ENCODE measurements at places on chromosomes 12 and 14. TPM values are rescaled to one million over a fixed set of nuclear protein-coding genes. Genes with fewer than 3 reads are reported as not detected.

Gene GPR84
- not detected for total RNA-seq

- no peak for DNase-seq
Measured at GRCh38 chr14:30131581-30132097, 204.0 kb upstream of the PRKD1 start.

DNA sequence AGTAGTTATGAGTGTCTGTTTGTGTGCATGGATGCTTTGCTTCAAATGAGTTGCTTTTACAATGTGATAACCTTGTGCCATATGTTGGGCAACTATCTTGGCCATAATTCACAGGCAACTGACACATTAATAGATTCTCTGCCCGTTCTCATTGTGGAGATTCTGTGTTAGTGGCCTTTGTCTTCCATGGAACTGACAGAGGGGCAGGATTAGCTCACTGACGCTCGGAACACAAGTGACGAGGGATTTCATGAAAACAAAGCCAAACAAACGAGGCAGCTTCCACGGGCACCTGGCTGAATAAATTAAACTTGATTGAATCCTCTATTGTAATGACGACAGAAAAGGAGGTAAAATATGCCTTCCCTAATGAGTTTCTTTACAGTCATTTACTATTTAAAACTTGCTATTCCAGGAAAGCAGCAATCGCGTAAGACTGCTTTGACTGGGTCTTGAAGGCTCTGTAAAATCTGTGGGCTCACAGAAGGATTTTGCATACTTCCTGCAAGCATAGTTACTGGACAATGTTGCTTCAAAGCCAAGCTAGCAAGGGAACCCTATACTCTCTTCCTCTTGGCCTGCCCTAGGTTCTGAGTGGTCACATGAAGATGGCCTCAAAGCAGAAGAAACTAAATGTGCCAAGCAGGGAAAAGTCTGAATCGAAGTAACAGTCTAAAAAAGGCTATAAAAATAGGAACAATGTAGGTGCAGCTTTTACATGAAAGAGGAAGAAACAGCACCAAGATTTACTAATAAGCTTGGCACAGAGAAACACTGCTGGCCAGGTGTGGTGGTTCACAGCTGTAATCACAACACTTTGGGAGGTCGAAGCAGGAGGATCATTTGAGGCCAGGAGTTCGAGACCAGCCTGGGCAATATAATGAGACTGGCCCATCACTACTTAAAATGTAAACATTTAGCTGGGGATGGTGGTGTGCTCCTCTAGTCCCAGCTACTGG lies 28.1 kb upstream of the SINHCAF start:
- no peak for DNase-seq

Gene KRT72
- 5.6 TPM for total RNA-seq

DNA sequence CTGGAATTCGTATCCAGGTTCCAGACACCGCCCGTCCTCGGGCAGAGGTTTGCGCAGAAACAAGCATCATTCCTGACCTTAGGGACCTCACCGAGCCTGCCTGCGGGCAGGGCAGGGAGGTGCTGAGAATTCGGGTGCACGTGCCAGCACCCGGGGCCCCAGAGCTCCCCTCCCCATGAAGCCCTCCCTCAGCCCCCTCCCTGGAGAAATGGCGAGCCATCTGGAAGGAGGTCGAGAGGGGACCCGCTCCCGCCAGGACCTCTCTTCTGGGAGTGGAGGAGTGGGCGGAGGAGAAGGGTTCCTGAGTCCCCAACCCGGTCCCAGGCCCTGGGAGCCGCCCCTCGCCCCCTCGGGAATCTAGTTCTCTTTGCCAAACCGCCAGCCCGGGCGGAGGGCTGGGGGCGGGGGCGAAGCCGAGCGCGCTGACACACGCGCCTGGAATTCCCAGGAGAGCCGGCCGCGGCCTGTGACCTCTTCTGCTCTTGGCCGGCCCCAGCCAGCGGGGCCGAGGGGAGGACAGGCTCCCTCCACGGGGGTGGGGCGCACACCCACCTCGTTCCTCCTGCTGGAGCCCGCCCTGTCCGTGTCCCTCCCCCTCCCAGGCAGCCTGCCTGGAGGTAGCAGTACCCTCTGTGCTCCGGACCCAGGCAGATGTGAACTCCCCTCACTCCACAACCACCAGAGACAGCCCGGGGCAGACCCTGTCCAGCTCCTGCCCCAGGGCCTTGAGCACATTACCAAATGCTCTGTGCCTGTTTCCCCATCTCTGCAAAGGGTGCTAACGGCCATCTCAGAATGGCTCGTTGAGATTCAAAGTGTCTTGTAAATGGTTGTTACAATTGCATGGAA lies 23.0 kb upstream of the GPR132 start:
- DNase-seq: no peak

- DNase-seq: no peak
Measured at GRCh38 chr14:21436567-21437062, 19.3 kb downstream of the CHD8 start.

DNA sequence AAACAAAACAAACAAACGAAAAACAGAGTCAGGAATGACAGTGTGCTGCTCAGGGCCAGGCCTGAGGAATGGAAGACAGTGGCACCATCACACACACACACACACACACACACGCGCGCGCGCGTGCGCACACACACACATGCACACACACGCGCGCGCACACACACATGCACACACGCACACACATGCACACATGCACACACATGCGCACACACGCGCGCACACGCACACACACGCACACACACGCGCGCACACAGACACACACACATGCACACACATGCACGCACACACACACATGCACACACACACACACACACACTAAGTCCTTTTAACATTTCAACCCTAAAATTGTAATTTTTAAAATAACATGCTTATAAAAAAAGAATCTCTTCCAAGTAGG lies 13.2 kb upstream of the MARK3 start:
- no peak for DNase-seq

Gene POLR3B
- total RNA-seq: 2.6 TPM

Gene KRT75
- total RNA-seq: not detected

DNA sequence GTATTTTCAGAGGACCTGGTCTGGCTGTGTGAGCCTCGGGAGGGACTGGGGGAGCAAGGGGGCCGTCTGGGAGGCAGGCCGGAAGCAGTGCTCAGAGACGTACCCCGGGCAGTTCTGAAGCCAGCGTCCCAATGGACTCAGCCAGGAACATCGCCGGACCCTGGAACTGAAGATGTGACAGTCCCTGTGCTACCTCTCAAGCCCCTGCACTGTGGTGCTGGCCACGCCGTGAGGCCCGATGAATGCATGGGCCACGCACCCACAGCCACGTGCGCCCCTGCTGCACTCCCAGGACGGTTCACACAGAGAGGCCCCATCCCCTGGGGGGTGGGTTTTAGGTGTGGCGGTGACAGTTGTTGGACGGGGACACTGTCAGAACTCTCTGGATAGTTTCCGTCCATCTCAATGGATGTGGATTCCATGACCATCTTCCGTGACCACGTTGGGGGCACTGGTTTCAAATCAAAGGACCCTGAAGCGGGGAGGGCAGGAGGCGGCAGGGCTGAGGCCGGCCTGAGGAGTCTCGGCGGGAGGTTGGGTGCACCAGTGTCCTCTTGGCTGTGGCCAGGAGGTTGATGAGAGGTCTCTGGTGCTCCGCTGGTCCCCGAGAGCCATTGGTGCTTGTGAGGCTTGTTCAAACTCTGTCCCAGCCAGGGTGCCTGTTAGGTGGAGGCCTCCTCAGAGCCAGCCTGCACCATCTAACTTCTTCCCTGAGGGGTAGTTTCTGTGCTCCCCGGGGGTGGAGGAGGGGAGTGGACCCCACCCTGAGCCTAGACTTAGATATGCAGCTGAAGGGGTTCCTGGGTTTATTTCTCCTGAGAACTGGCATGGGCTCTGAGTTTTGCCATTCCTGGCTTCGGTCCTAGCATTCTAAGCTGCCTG lies 36.3 kb upstream of the TSPAN9 start:
- DNase-seq: no peak

DNA sequence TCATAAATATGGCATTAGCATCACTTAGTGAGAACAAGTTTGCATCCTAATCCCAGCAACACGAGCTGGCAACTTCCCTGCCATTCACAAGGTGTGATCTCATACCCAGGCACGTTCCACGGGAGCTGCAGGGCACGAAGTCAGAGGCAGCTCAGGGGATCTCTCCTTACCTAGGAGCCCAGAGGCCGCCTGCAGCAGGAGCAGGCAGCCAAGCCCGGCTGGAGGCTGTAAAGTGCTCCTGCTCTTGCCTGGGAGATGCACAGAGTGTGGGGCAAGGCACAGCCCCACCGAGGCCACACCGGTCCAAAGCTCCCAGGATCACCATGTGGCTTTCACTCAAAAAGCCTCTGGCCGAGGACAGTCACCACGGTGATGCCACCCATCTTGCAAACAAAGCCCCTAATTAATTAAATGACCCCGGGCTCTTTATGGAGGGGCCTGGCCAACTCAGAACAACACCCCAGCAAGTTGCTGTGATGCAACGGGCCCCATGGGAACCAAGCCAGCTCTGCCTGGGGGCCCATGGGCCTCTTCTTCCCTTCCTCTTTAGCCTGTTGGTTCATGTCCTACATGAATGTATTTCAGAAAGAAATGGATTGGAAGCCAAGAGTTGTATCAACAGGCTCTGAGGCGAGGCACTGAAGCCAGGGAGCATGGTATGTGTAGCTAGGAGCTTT lies 26.5 kb downstream of the NUAK1 start:
- no peak for DNase-seq

DNA sequence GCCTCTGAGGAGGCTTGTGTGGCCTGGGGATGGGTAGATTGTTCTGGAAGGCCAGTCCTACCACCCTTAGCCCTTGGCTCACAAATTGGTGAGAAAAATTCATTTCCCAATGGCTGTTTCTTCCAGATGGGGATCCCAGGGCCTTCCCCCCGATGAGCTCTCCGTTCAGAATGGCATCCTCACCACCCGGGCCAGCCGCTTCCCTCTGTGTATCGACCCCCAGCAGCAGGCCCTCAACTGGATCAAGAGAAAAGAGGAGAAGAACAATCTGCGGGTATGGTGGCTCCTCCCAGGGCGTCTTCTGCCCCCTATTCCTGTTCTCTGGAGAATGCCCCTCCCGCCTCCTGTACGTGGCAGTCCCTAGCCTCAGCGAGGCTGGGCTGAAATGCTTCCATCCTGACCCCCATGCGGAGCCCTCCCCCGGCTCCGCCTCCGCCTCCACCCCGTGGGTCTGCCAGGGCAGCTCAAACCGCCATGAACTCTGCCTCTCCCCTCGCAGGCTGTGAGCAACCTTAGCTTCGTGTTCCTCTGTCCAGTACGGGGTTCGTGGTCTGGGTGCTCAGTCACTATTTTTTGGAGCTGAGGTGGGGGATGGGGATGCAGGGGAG lies 57.8 kb downstream of the CCDC92 start:
- no peak for DNase-seq

DNA sequence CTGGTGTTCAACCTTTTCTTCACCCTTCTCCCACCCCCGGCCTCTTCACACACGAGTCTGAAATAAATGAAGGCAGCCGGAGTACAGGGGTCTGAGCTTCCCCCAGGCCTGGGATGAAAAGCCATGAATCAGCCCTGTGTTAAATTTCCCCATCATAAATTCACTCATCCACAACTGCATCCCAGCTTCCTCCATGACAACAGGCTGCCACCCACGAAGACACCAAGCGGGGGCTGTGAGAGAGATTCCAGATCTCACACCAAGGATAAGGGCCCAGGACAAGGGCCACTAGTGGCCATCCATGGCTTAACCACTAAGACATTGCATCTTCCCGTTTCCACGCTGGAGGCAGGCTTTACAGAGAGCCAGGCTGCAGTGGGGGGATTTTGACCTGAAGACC lies 93.9 kb upstream of the NCOR2 start:
- no peak for DNase-seq

Gene RAD9B
- 1.5 TPM for total RNA-seq

GRCh38 chr12:32161058-32161457 lies 54.4 kb downstream of the BICD1 start:
- no peak for DNase-seq

- DNase-seq: no peak
Measured at GRCh38 chr12:32171211-32171610, 64.6 kb downstream of the BICD1 start.

Gene RPGRIP1
- not detected for total RNA-seq

Gene TAS2R42
- total RNA-seq: not detected

GRCh38 chr12:25376407-25376806 lies 125.7 kb upstream of the KRAS start:
- DNase-seq: no peak

DNA sequence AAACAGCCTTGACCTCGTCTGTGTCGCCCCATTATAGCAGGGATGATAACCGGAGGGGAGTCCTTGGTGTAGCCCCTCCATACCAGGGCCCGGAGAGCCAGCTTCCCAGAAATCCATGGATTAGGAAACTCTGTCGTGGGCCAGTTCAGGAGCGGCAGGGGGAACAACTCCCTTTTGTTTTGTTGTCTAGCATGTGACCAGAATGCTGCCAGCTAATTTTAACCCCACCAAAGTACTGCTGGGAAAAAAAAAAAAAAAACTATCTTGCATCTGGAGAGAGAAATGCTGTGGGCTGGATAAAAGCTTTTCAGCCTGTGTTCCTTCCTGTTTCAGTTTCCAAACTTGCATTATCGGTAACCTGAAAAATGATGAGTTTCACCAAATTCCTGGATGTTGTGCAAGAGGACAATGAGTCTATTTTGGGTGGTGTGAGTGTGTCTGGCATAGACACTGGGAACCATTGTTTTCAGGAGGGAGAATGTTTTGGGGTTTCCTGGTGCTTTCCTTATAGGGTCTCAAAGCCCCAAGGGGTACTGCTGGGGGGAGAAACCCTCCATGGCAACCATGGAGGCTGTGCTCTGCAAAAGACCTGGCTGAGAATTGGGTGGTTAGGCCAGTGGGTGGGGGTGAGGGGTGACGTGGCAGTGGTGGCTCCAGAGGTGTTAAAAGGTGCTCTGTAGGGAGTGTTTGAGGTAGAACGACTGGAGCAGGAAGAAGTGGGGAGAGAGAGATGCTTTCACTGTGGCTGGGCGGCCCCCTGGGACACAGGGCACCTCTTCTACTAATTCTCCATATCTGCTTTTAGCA lies 14.9 kb upstream of the IRF2BPL start:
- peak; percentile 83 for DNase-seq

Gene DTX1
- total RNA-seq: 4.7 TPM

DNA sequence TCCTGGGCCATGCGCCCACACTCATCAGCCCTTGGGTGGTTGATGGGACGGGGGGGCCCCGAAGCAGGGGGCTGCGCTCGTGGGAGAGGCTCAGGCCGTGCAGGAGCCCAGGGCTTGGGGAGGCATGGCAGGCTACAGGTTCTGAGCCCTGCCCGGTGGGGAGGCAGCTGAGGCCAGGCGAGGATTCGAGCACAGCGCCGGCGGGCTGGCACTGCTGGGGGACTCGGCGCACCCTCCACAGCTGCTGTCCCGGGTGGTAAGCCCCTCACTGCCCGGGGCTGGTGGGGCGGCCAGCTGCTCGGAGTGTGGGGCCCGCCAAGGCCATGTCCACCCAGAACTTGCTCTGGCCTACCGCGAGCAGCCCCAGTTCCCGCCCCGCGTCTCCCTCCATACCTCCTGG lies 295.8 kb upstream of the SEL1L start:
- no peak for DNase-seq

Gene PRR13
- total RNA-seq: 131 TPM

DNA sequence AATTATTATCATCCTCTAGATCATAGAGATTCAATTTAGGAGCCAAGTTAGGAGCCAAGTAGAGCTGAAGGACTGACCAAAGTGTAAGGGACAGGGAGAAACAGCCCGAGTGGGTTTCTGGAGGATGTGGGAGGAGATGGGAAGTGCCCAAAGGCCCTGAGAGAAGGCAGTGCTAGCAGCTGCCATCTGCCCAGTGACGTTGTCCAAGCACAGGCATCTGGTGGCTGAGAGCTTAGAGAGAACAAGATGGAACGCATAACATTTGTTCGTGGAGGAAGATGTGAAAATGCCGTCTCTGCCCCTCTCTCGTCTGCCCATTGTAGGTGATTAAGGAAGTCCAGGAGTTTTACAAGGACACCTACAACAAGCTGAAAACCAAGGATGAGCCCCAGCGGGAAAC lies 34.7 kb downstream of the CD9 start:
- DNase-seq: no peak
